HFF-Myc (cell line): ENCODE measurements at places on chromosomes 5 and 9.

DNA sequence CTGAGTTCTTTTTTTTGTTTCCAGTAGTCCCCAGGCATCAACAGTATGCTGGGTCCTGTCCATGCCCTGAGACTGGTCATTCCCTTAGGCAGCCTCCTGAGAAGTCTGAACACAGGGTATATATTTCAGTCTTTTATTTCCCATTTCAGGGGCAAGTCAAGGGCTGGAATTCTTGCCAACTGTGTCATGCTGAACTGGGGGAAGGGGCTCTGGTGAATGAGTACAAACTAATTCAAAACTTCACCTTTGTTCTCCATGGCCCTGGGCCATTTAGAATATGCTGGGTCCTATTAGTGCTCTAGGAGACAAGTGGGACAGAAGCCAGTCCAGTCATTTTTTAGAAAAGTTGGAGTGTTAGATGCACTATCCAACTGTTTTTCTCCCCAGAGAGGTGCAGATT is 170.3 kb downstream of the TMC1 start:
- no peak for DNase-seq

GRCh38 chr5:176743868-176744583 is 66.3 kb upstream of the UNC5A start:
- no peak for DNase-seq

DNA sequence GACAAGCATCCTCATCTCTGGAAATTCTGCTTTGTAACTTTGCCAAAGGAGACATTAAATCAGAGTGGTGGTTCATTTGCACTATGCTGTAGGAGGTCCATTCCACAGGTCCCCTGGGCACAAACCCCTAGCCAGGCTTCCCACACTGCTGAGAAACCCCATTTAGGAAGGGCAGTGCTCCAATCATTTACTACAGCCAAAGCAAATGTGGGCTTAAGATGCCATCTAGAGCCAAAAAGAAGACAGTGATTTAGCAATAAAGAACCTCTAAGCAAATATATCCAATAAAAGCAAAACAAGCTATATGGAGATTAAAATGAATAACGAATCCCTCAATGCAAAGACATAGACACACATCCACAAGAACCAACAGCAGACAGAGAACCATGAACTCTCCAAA is 129.0 kb upstream of the ALDH1B1 start:
- peak; percentile 9 for DNase-seq

GRCh38 chr5:143205883-143206195 is 197.6 kb downstream of the NR3C1 start:
- no peak for DNase-seq

DNA sequence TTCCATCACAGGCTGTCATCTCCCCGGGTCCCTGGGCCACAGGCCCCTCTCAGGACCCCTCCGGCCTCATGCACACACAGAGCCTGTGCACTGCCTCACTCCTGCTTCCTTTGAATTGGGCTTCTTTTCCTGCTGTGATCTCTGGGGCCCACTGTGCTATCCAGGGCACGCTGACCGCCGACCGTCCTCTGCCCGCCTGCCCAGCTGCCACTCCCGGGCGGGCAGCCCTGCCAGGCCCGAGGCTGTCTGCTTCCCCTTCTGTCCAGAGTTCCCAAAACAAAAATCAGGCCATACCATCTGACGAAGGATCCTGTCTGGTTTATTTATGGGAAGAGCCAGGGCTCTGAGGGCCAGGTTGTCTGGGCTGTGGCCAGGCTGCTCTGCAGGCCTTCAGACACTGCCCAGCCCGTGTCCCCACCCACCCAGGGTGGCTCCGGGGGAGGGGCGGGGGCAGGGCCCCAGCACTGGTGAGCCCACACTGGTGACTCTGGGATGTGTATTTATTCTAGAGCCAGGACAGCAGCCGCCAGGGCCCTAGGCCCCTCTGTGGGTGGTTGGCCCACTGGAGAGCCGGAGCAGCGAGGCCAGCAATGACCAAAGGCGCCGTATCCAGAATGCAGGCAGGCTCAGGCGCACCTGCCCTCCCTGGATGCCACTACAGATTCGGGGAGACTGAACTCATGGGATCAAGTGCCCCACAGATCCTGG is 57.0 kb downstream of the ADAMTS2 start:
- DNase-seq: no peak

- no peak for DNase-seq
These were observed 85.2 kb downstream of the SPRY4 start for GRCh38 chr5:142239394-142240159.
